Activated effector memory CD4-positive, alpha-beta T cell treated with anti-CD3 and anti-CD28 coated beads, Interleukin-2, amount 50 U/mL, for 16 hours (primary cell): ENCODE measurements at places on chromosomes 2 and 18.

DNA sequence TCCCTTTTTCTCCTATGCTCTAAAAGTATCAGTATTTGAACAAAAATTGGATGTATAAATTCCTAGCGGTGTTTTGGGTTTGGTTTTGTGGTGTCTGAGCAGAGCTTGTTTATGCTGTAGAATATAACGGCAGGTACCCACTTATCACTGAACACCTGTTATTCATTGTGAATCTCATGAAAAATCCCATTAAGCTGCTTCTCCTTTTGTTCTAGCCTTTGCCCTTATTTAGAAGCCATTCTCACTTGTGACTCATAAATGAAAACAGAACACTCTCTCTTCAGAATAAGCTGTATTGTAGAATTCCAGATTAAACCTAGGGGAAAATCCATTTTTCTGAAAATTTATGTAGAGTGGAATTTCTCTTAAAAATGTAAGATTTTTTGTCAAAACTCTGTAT is 104.0 kb downstream of the PRPF40A start:
- DNase-seq, result no peak

- no peak for DNase-seq
Observed at GRCh38 chr2:237533668-237534161, 32.7 kb upstream of the PRLH start.

DNA sequence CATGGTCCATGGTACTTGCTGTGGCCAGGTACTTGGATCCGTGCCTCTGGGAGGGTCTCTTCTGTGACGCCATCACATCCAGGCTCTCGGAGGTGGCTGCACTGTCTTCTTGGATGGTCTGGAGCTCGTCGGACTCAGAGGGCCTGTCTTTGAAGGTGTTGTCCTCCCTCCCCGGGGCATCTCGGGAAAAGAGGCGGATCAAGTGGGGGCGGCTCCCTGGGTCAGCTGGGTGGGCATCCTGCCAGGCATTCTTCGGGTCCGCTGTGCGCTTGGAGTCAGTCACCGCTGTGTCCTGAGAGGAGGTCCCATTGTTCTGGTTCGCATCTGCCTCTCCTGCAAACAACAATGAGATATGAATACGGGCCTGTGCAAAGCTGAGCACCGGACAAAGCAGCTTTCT is 115.6 kb downstream of the MBP start:
- no peak for DNase-seq

DNA sequence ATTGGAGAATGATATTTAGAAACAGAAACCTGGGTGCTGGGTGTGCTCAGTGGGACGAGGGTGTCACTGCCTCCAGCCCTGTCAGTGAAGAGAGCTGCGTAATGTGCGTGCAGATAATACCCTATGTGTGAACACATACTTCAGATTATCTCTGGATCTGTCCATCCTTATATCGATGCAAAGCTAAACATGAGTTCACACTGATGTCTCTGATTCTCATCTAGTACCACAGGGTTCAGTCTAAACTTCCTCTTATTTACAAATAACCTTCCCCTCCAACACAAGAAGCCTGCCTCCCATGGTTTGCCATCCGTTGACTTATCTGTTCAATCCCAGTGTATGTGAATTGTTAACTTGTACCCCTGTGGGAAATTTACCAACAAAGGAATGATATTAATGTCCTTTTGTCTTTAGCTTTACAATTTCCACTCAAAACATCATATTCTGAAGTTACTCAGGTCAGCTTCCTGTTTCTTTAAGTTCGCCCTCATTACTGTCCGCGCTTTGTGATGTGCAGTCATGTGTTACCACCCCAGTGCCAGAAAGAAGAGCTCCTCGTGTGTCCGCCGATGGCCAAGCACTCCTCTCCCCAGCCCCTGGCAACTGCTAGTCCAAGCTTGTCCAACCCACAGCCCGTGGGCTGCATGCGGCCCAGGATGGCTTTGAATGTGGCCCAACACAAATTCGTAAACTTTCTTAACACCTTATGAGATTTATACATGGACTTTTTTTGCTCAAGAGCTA is 108.2 kb downstream of the RTP5 start:
- no peak for DNase-seq

DNA sequence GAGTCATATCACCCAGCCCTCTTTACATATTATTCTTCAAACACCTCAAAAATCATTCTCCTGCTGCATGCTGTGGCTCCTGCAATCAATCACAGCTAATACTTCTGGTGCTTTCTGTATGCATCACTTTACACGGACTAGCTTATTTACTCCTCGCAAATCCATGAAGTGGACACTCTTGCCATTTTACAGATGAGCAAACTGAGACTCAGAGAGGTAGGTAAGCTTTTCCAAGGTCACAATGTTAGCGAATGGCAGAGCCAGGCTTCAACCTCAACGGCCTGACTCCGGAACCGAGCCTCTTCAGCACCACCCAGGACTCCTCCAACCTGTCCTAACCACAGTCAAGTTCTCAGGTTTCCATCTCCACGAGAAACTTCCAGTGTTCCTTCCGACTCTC is 36.8 kb downstream of the TCF4 start:
- no peak for DNase-seq

- DNase-seq, result peak; percentile 85
Observed at GRCh38 chr2:197378494-197379307, 56.1 kb downstream of the SF3B1 start.

DNA sequence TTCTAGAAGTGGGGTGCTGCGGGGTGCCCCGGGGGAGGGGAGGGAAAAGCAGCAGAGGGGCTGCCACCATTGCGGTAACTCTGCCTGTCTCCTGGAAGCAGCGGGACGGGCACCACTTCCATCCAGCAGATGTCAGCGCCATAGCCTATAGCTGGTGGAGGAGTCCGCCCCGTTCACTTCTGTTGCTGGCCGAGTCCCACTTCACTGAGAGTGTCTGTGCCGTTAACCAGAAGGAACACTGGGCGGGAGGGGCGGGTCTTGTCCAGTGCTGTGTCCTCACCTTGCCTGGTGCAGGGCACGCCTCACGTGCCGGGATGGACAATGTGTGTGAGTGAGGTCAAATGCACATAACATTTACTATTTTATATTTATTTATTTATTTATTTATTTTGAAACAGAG is 19.3 kb upstream of the ODC1 start:
- DNase-seq, result peak; percentile 53

DNA sequence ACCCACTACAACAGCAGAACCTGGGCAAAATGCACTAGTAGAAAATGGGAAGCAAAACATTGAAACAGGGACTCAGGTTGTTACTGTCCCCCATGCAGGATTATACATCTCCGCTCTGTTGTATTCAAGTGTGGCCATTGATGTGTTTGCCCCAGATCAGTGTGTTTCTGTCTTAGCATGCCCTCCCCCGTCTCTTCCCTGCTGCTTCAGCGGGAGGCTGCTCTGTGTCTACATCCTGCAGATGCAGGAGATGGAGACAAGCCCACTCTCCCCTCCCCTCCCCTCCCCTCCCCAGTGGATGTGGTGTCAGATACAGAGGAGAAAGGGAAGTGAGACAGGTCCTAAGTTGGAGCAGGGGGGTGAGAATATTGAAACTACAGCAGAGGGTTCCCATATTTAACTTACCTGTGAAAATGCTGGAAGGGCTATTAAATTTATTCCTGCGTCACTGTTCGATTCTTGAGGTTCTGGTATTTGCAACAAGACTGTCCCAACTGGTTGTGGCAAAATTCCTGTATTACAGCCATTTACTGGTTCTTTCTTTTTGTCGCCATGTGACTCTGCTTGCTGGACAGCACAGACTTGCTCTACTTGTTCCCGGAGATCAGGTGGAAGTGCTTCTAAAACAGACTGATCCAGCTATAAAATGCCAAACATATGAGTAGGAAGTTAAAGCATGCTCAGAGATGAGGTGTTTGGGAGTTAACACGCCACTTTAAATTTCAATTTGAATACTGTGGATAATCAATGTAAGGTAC is 67.0 kb downstream of the EIF5B start:
- no peak for DNase-seq

- DNase-seq, result no peak
Observed at GRCh38 chr2:63186331-63186730, 135.7 kb downstream of the OTX1 start.

- DNase-seq, result no peak
Observed at GRCh38 chr2:105179469-105180372, 61.8 kb upstream of the GPR45 start.

GRCh38 chr2:121326628-121327027 is 41.6 kb upstream of the TFCP2L1 start:
- peak; percentile 10 for DNase-seq

DNA sequence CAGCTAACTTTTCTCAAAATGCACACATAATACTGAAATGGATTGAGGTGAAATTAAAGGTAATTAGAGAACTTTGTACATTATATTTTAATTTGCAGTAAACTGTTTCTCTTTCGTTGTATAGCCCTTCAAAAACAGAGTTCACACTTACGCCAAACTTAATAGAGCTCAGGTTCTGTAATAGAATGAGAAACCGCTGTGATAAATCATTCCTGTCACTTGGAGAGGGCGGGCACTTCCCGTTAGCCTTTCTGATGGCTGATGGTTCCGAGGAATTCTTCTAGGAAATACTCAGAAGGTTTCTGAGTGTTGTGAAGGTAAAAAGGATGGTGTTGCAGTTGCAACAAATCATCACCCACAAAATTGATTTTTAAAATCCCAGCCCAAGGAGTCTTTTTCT is 155.8 kb upstream of the ALKAL2 start:
- DNase-seq, result no peak

- DNase-seq, result no peak
Observed at GRCh38 chr2:131143803-131144202, 38.7 kb downstream of the PLEKHB2 start.

DNA sequence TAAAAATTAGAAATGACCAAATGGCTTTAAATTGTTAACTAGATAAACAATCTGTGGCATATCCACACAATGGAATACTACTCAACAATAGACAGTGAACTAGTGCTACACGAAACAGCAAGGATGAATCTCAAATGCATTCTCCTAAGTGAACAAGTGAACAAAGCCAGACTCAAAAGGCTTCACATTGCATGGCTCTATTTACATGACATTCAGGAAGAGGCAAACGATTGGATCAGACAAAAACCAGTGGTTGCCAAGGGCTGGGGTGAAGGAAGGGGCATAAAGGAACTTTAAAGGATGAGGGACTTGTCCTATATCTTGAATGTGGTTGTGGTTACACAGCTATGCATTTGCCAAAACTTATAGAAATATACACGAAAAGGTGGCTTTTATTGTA is 184.3 kb downstream of the RPIA start:
- no peak for DNase-seq

DNA sequence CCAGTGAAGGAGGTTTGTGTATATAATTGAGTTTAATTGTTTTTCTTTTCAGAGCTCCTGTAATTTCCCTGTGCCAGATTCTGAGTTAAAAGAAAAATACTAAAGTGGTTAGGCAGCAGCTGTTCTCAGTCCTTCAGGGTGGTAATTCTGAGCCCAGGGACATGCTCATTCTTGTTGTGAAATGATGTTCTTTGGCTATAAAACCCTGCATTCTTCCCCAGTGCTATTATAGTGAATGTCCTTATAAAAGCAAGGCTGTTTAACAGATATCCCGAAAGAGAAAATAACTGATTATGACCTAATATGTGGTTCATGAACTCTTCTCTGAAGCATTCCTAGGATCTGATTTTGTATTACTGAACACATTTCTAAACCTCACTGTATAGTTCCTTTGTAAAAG is 34.0 kb downstream of the ADAM23 start:
- DNase-seq, result no peak

GRCh38 chr2:121334581-121335293 is 49.7 kb upstream of the TFCP2L1 start:
- peak; percentile 55 for DNase-seq
